B cell (primary cell): ENCODE measurements at places on chromosomes 4 and X. TPM values are rescaled to one million over a fixed set of nuclear protein-coding genes. Genes with fewer than 3 reads are reported as not detected.

The REPS2 gene
- total RNA-seq, result 4.9 and 9.4 TPM in 2 replicates

The NSD2 gene
- total RNA-seq, result 64.8 and 71.9 TPM in 2 replicates

The CLDN34 gene
- not detected in 2 replicates for total RNA-seq

The CT83 gene
- total RNA-seq, result not detected in 2 replicates

The NUDT11 gene
- total RNA-seq, result 0.24 TPM in 1 of 2 replicates, not detected in the other

The CABS1 gene
- total RNA-seq, result not detected in 2 replicates

The RPS6KA6 gene
- 0.59 and 0.61 TPM in 2 replicates for total RNA-seq

The MUC7 gene
- not detected in 2 replicates for total RNA-seq

The DCX gene
- not detected in 2 replicates for total RNA-seq

The PNMA6A gene
- total RNA-seq, result 0.20 and 0.39 TPM in 2 replicates

The FOXO4 gene
- 41.4 and 48.7 TPM in 2 replicates for total RNA-seq

The RPL9 gene
- total RNA-seq, result 2,031 and 2,048 TPM in 2 replicates

The RXFP1 gene
- not detected in 2 replicates for total RNA-seq

The HSD17B13 gene
- 0.32 and 0.39 TPM in 2 replicates for total RNA-seq

The TENM3 gene
- total RNA-seq, result not detected in 2 replicates

The NEUROG2 gene
- not detected in 2 replicates for total RNA-seq

The MEPE gene
- not detected in 2 replicates for total RNA-seq

The FGA gene
- total RNA-seq, result not detected in 2 replicates

The TAF1 gene
- 93.5 and 97.5 TPM in 2 replicates for total RNA-seq

The ADGRG2 gene
- not detected in 2 replicates for total RNA-seq

The PALLD gene
- 0.71 TPM in 1 of 2 replicates, not detected in the other for total RNA-seq

The SGCB gene
- 9.7 and 12.8 TPM in 2 replicates for total RNA-seq

The CSN3 gene
- total RNA-seq, result not detected in 2 replicates

The CPE gene
- not detected in 2 replicates for total RNA-seq
